CD4-positive, alpha-beta T cell treated with Interleukin-2 at 100 ng/mL for 4 hours (primary cell): ENCODE measurements at places on chromosomes 11 and 22.
A peak's percentile ranks its signal among the peaks of the same experiment; 100 is the strongest.

GRCh38 chr11:65279741-65280440 lies 18.1 kb downstream of the POLA2 start:
- peak; percentile 62 for DNase-seq

DNA sequence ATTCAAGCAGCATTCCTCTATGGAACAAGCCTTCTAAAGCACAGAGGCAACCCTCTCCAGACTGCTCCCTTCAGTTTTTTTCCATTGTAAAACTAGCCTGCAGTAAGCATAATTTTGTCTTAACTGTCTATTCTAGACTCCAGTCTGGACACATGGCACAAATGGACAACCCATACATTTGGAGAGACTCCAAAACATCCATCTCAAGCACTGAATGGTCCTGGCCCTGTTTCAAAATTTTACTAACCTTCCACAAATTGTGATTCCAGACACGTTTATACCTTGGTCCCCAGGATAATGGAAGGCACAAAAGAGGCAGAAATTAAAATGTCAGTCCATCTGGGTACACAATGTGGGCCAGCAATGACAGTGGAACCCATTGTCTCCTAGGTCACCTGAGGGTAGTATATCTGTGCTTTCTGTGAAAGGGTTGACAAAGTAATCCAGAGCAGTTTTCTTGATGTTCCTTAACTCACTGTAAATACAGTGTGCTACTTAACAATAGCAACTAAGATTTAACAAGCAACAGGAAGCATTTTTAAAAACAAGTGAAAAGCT lies 16.2 kb upstream of the SESN3 start:
- no peak for DNase-seq

- no peak for DNase-seq
Observed at GRCh38 chr11:27998552-27998951, 109.4 kb downstream of the KIF18A start.

- no peak for DNase-seq
Observed at GRCh38 chr11:34960277-34960676, 43.9 kb downstream of the PDHX start.

- DNase-seq, result no peak
Observed at GRCh38 chr11:131909426-131910177, 539.2 kb downstream of the NTM start.

GRCh38 chr22:37818409-37819104 lies 4.6 kb upstream of the GALR3 start:
- peak; percentile 59 for DNase-seq

DNA sequence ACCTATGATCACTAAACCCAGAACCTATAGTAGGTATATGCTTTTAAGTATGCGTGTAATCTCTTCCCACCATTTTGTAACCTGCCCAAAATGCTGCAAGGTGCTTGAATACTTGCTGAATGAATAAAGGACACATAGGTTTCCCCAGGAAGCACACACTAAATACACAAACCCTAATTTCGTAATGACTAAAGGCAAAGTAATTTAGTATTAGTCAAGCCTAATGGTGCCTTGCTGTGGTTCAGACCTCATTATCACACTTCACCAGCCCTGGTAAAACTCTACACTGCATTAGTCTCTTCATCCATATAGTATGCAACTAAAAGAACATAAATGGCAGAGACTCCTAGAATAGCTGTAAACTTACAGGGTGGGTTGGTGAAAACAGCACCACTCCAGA lies 289.0 kb upstream of the PITPNB start:
- DNase-seq, result no peak

GRCh38 chr11:69562302-69562701 lies 78.7 kb upstream of the CCND1 start:
- no peak for DNase-seq

GRCh38 chr11:10304495-10305261 lies at the start of gene ADM:
TSS of gene ADM (plus strand) at chr11:10305073. CDS start at chr11:10305701, 628 bp downstream.
- DNase-seq, result no peak
